Stimulated activated CD4-positive, alpha-beta T cell treated with anti-CD3 and anti-CD28 coated beads, Interleukin-15, amount 100 ng/mL, for 1 hour (primary cell): ENCODE measurements at places on chromosomes 1 and 21.

DNA sequence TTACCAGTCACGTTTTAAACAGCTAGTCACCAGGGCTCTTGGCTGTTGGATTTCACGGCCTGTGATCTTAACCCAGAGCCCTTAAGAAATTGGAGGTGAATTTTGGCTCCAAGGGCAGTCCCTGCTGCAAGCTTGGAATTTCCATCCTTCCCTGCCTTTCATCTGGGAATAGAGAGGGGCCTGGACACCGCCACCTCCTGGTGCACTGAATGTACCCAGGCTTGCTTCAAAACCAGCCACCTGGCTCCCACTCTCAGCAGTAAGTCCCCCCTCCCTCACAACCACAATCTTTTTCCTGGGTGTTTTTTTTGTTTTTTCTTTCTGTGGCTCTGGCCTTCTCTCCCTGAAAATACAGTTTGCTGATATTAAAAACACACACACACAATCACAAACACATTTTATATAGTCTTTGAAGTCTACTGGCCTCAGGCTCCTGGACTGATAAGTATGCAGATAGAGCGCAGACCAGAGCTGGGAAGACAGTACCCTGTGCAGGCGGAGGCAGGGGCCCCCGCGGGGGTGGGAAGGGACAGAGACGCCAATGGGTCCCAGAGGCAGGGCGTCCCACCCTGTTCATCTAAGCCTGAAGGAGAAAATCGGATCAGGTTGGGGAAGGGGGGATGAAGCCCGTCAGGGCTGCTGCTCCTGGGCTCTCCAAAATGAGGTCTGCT is 65.8 kb upstream of the IGSF21 start:
- DNase-seq = no peak

GRCh38 chr1:116940814-116941599 is 31.3 kb downstream of the PTGFRN start:
- no peak for DNase-seq

DNA sequence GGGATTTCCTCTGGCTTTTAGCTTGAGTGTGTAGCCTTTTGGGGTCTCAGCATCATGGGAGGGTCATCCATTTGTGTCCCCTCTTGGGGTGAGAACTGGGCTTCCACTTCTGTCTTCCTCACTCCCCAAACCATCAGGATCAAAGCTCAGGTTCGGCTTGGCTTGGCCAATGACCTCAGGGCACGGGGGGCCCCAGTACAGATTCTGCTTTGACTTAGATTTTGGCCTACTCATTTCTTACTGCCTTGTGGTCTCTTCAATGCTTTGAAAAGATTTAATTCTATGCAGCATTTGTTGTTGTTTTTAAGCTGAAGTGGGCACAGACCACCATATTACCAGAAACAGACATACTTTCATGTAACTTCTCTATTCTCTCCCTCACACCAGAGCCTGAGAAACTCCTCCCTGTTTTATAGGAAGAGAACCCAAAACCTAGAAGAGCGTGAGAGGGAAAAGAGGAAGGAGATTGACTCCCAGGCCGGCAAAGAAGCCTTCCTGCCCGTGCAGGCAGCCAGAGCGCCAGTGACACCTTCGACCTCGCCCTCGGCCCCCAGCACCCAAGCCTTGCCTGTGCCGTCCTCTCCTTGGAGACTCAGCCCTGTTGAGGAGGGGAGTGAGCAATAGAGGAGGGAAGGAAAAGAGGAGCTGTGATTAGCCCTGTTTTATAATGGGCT is 1.9 kb upstream of the S100A3 start:
- no peak for DNase-seq

DNA sequence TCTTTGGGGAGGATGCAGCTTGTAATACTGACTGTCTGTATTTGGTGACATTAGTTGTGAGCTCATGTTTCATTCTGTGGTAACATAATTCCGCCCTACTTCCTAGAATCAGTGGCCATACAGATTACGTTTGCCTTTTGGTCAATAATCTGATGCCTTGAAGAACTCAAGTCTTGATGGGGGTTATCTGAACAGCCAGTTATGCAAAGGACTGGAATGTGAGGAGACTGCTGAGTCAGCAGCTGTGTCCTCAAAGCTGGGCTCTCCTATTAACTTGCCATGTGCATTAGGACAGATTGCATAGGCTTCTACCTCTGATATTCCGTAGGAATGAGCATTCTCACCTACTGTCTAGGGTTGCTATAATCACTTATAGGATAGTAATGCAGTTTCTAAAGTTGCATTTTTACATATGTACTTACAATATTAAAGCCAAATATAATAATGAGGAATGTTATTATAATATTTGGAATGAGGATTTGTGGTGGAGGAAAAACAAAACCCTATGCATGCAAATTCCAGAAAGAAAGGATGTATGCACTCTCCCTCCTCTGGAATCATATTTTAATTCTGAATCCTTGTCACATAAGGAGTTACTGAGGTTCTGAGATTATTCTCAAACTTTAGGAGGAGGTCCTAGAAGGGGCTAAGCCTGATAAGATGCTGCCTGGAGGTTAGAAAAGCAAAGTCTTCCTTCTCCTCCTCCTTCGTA is 116.0 kb downstream of the NOS1AP start:
- no peak for DNase-seq
